Lung (tissue), 17 donors: ENCODE measurements at places on chromosomes 4 and X.

DNA sequence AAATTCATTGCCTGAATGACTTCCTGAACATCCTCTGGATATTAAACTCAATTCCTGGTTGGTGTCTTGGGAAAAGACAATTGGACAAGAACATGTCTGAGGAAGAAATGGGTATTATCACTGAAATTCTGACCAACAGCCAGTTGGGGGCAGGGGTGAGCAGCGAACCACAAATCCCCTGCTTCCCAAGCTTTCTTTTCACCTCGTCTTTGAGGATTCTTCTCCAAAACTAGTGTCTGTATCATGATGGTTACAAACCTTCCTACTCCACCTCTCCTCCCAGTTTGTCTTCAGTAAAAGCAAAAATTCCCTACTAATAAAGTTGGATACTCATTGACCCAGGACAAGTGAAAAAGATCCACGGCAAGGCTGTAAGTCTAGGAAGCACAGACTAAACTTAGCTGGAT, 48.3 kb upstream of the WDR1 start:
- H3K4me3 ChIP-seq, result no peak overlapping the region
- H3K4me1 ChIP-seq, result no peaks in the 10 kb centered on the region
- no peaks in the 10 kb centered on the region for H3K36me3 ChIP-seq
- H3K27me3 ChIP-seq, result no peaks in the 10 kb centered on the region

DNA sequence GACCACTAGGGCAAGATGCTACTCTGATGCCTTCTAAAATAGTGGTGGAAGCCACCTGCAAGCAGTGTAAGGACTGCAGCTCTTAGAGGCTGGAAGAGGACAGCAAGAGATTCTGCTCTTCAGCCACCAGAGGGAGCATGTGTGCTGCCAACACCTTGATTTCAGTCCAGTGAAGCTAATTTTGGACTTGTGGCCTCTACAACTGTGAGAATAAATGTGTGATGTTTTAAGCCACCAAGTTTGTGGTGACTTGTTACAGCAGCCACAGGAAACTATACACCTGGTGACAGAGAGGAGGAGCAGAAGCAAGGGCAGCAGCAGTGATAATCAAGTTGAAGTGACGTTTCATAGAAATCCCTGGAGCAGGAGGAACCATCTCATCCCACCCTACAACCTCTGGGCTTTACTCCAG, 55.9 kb downstream of the FGFBP1 start:
- H3K27me3 ChIP-seq, result no peaks in the 10 kb centered on the region
- H3K4me3 ChIP-seq, result no peak overlapping the region
- H3K4me1 ChIP-seq, result no peaks in the 10 kb centered on the region
- H3K27ac ChIP-seq, result no peak overlapping the region

- no peak for DNase-seq
- no peak overlapping the region for H3K4me3 ChIP-seq
- no peak overlapping the region for H3K27ac ChIP-seq
- peaks cover 13% of the 10 kb centered on the region for H3K36me3 ChIP-seq
- no peaks in the 10 kb centered on the region for H3K27me3 ChIP-seq
These were observed 21.2 kb upstream of the LAMTOR3 start for GRCh38 chr4:99915449-99915848.

- H3K27me3 ChIP-seq, result no peaks in the 10 kb centered on the region
- H3K36me3 ChIP-seq, result no peaks in the 10 kb centered on the region
- no peak overlapping the region for H3K4me3 ChIP-seq
- DNase-seq, result no peak
- no peaks in the 10 kb centered on the region for H3K4me1 ChIP-seq
These were observed 1.5 kb downstream of the SRPK3 start for GRCh38 chrX:153782313-153782712.

DNA sequence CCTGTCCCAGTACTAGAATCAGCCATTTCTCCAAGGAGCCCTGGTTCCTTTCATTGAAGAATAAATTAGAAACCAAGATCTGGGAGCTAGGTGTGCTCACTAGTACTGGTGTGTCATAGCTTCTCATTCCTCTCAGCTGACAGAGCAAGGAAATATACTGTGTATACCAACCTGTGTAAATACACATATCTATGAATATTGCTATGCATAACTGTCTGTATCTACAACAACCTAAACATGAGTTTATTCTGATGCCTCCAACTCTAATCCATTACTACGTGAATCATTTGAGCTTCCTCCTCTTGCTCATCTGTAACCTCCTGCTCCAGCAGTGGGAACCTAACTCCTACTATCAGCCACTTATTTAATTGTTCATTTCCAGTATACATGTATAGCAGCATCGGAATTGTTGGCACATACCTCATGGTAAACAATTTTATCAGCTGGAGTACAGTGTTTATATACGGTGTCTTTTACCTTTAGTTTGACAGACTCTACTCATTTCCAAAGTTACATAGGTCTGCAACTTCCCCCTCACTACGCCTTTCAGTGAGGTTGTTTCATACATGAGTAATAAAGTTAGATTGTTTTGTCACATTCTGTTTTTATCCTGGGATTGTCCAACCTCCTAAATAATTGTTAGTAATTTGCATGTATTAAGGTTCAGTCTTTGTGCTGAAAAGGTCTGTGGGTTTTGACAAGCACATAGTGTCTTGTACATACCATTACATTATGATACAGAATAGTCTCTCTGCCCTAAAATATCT, 7.1 kb upstream of the SCRG1 start:
- no peaks in the 10 kb centered on the region for H3K27me3 ChIP-seq
- DNase-seq, result no peak
- H3K4me1 ChIP-seq, result no peaks in the 10 kb centered on the region
- no peak overlapping the region for H3K27ac ChIP-seq
- H3K36me3 ChIP-seq, result peaks cover 4% of the 10 kb centered on the region

GRCh38 chr4:80097400-80098177, 24.6 kb upstream of the ANTXR2 start:
- no peak overlapping the region for H3K4me3 ChIP-seq
- no peaks in the 10 kb centered on the region for H3K27me3 ChIP-seq
- peak; percentile 64 for DNase-seq
- H3K4me1 ChIP-seq, result no peaks in the 10 kb centered on the region
- no peak overlapping the region for H3K27ac ChIP-seq

DNA sequence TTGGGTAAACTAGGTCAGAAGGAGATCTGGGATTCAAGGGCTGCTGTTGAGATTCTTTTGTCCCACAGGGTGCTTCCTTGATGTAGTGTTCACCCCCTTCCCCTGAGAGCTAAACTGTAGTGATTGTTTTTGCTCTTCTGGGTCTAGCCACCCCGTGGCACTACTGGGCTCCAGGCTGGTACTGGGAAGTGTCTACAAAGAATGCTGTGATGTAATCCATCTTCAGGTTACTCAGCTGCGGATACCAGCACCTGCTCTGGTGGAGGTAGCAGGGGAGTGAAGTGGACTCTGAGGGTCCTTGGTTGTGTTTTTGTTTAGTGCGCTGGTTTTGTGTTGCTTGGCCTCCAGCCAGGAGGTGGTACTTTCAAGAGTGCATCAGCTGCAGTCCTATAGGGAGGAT, 365.5 kb downstream of the ZNF674 start:
- H3K4me1 ChIP-seq, result no peaks in the 10 kb centered on the region
- H3K36me3 ChIP-seq, result no peaks in the 10 kb centered on the region
- H3K27me3 ChIP-seq, result no peaks in the 10 kb centered on the region
- no peak overlapping the region for H3K27ac ChIP-seq
- no peak overlapping the region for H3K4me3 ChIP-seq

- DNase-seq, result no peak
- no peak overlapping the region for H3K27ac ChIP-seq
- H3K4me1 ChIP-seq, result no peaks in the 10 kb centered on the region
- no peak overlapping the region for H3K4me3 ChIP-seq
These were observed 725.1 kb downstream of the C4orf33 start for GRCh38 chr4:129821073-129821472.

- DNase-seq, result no peak
- no peak overlapping the region for H3K4me3 ChIP-seq
- no peak overlapping the region for H3K27ac ChIP-seq
These were observed 42.4 kb upstream of the MYOZ2 start for GRCh38 chr4:119093042-119093827.

- no peaks in the 10 kb centered on the region for H3K27me3 ChIP-seq
- H3K27ac ChIP-seq, result no peak overlapping the region
- no peak overlapping the region for H3K4me3 ChIP-seq
- H3K36me3 ChIP-seq, result no peaks in the 10 kb centered on the region
- DNase-seq, result no peak
- H3K4me1 ChIP-seq, result no peaks in the 10 kb centered on the region
These were observed 93.9 kb downstream of the KLHL13 start for GRCh38 chrX:118022753-118023152.

- H3K4me1 ChIP-seq, result no peaks in the 10 kb centered on the region
- H3K27ac ChIP-seq, result no peak overlapping the region
- H3K36me3 ChIP-seq, result no peaks in the 10 kb centered on the region
- DNase-seq, result peak; percentile 83
- peaks cover 2% of the 10 kb centered on the region for H3K27me3 ChIP-seq
These were observed 12.1 kb downstream of the APLN start for GRCh38 chrX:129642641-129643040.

DNA sequence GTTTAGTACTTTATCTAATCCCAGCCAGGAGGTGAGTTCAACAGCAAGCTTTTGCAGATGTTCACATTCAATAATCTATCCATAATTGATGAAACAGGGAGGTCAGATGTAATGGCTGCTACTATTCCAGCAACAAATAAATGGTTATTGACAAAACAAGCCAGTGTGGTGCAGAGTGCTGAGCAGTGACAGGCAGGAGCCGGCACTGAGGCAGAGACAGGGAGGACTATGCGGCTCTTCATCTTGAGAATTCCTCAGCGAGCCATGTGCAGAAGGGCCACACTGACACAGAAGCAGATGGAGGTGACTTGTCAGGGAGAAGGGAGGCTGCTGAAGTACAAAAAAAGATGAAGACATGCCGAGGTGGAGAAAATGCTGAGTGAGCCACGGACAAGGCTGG, 98.3 kb downstream of the TTC29 start:
- no peak overlapping the region for H3K27ac ChIP-seq

DNA sequence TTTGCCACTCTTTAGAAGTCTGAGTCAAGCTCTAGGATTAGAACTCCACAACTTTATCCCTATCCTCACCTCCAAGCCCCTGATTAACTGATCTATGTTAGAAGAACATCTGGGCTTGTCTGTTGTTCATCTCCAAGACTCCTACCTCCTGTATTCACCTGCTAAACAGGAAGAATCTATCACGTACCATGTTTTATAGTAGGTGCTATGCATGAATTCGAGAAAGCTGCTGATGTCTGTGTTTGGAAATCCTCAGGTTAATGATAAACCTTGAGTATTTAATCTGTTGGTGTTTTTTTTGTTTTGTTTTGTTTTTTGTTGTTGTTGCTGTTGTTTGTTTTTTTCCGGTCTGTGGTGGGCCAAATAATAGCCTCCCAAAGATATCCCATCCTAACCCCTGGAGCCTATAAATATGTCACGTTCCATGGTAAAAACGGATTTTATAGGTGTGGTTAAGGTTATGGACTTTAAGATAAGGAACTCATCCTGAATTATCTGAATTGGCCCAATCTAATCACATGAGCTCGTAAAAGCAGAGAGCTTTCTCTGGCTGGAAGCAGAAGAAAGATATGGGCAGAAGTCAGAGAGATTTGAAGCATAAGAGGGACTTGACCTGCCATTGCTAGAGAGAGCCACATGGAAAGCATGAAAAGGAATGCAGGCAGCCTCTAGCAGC, 101.2 kb upstream of the DUSP21 start:
- H3K27ac ChIP-seq, result no peak overlapping the region
- no peaks in the 10 kb centered on the region for H3K4me1 ChIP-seq
